Endodermal cell (in vitro differentiated cells): ENCODE measurements at places on chromosomes 3 and 15. TPM values are rescaled to one million over a fixed set of nuclear protein-coding genes. Genes with fewer than 3 reads are reported as not detected.

The PRR20G gene
- total RNA-seq = not detected in 2 replicates

The CNTN3 gene
- total RNA-seq = 2.0 to 2.7 TPM (median 2.5 TPM) in 3 replicates

DNA sequence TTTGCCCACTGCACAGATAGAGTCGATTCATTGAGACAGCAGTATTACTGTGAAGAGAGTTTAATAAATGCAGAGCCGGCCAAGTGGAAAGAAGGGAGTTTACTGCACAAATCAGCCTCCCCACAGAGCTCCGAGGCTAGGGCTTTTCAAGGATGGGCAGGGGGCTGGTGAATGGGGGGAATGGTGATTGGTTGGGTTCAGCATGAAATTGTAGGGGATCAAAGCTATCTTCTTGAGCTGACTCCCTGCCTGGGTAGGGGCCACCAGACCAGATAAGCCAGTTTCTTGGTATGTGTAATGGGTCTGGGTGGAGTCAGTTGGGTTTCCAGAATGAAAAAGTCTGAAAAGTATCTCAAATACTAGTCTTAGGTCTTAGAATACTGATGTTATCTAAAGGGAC lies 66.6 kb downstream of the SYNPR start:
- H3K27me3 ChIP-seq = no peaks in the 10 kb centered on the region
- H3K4me3 ChIP-seq = no peak overlapping the region
- DNase-seq = peak; percentile 56
- H3K27ac ChIP-seq = peak overlapping the region; percentile 35
- H3K4me1 ChIP-seq = peaks cover 8% of the 10 kb centered on the region

DNA sequence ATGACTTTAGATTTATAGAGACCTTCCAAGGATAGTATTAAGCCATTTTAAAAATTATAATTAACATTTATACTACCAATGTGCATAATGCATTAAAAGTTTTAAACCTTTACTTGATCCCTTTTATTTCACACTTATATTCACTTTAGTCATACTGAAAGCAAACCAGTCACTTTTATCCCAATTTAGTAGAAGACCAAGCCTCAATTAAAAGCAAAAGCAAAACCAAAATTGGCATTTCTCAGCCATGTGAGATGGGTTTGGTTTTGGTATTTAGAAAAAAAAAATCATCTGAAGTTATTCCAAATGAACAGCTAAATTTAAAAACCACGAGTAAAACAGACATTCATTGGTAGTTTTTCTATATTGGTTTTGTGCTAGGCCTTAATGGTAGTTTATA lies 249.4 kb downstream of the LPP start:
- no peaks in the 10 kb centered on the region for H3K4me1 ChIP-seq
- DNase-seq = no peak
- H3K27ac ChIP-seq = no peak overlapping the region
- no peak overlapping the region for H3K4me3 ChIP-seq
- H3K27me3 ChIP-seq = no peaks in the 10 kb centered on the region

DNA sequence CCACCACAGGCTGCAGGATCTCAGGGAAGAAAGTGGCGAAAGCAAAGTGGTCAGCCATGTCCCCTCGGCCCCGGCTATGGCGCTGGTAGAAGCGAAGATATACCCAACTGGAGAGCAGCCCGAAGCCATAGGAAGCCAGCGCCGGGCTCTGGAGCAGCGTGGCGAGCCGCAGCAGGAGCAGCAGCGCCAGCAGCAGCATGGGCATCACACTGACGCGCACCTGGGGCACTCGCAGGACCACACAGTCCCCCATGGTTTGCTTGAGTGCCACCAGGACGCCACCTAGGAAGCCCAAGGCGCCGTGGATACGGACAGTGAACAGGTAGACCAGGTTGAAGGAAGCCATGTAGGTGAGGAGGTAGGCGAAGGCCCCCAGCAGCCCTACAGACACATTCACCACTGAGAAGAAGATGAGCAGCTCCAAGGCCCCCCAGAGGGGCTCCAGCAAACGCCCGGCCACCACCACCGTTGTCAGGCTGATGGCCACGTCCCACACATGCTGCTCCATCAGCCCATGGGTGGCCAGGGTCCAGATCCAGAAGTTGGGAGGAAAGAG lies 888 bp downstream of the TMEM115 start:
- H3K27me3 ChIP-seq = no peaks in the 10 kb centered on the region
- H3K36me3 ChIP-seq = peaks cover 28% of the 10 kb centered on the region
- peaks cover 11% of the 10 kb centered on the region for H3K4me1 ChIP-seq
- H3K27ac ChIP-seq = no peak overlapping the region
- peak overlapping the region; percentile 90 for H3K4me3 ChIP-seq
- no peak for DNase-seq

DNA sequence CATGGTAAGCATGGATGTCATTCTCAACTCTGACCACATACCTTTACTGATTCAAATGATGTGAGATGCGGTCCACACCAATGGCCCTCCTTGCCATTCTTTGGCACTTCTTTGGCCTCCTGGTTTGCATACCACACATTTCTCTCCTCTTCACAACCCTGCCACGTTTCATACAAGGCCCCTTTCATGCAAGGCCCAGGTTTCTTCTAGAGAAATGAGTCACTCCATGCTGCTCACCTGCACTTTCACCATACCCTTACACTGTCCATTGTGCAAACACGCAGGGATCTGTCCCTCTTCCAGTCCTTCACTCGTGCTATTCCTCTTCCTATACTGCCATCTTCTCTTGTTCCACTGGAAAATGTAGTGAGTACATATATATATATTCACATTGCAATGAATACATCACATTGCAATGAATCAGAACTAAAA lies 24.4 kb upstream of the SLC24A5 start:
- no peak overlapping the region for H3K27ac ChIP-seq
- no peaks in the 10 kb centered on the region for H3K27me3 ChIP-seq
- no peaks in the 10 kb centered on the region for H3K36me3 ChIP-seq
- H3K4me1 ChIP-seq = no peaks in the 10 kb centered on the region
- H3K4me3 ChIP-seq = no peak overlapping the region

- H3K27me3 ChIP-seq = no peaks in the 10 kb centered on the region
- DNase-seq = peak; percentile 52
- H3K4me3 ChIP-seq = no peak overlapping the region
- H3K27ac ChIP-seq = no peak overlapping the region
- H3K4me1 ChIP-seq = no peaks in the 10 kb centered on the region
- peaks cover 8% of the 10 kb centered on the region for H3K36me3 ChIP-seq
Observed at GRCh38 chr15:55627730-55628368, 39.7 kb upstream of the PYGO1 start.

- H3K4me1 ChIP-seq = no peaks in the 10 kb centered on the region
- peaks cover 11% of the 10 kb centered on the region for H3K27me3 ChIP-seq
- H3K36me3 ChIP-seq = no peaks in the 10 kb centered on the region
- H3K27ac ChIP-seq = no peak overlapping the region
- no peak overlapping the region for H3K4me3 ChIP-seq
Observed at GRCh38 chr3:39267631-39268548, 11.9 kb downstream of the CX3CR1 start.

DNA sequence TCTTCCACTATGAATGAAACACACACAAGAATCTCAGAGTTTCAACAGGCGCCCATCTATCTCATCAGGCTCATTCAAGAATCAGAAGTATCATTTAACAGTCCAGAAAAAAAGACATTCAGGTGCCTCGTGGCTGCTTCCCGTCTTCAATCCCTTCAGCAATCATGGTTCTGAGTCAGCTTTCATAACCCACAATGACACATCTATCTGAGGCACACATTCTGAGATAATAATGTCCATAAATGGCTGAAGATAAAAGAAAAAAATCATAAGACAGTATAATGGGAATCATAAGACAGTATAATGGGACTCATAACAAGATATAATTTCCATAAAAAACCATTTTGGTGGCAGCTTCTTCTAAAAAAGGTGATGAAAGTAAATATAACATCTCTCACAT lies 52.4 kb downstream of the TNIK start:
- no peaks in the 10 kb centered on the region for H3K27me3 ChIP-seq
- no peak for DNase-seq
- H3K36me3 ChIP-seq = no peaks in the 10 kb centered on the region
- peaks cover 4% of the 10 kb centered on the region for H3K4me1 ChIP-seq
- H3K4me3 ChIP-seq = no peak overlapping the region

DNA sequence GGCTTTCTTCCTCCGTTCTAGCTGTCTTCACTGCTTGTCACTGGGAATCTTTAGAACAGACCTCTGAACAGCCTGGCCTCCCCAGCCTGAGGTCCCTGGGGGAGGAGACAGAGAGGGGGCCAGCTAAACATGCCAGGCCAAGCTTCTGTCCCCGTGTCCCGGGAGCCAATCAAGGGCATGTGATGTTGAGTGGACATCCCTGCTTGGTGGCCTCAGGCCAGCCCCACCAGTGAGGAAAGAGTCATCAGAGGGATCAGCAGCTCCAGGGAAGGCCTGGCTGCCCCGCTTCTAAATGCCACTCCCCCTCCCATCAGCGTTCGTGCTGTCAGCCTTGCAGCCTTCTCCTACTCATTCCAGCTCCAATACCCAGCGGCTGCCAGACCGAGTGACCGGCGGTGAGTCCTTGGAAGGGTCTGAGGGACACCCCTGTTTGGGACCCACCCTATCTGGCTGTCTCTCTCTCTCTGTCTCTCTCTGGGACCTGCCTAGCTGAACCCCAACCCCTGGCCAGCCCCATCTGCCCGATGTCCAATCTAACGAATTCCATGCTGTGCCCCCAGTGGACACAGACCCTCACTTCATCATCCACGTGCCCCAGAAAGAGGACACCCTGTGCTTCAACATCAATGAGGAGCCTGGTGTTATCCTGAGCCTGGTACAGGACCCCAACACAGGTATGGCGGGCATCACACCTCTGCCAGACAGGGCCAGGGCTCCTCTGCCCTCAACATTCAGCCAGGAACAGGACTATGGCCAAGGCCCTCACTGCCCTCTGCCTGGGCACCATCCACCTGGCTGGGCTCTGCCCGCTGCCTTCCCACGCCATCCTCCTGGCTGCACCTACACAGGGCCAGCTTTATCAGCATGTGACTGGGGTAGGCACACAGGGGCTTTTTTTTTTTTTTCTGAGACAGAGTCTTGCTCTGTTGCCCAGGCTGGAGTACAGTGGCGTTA lies 6.6 kb upstream of the ITIH3 start:
- H3K27me3 ChIP-seq = no peaks in the 10 kb centered on the region
- H3K4me1 ChIP-seq = no peaks in the 10 kb centered on the region
- H3K4me3 ChIP-seq = no peak overlapping the region

DNA sequence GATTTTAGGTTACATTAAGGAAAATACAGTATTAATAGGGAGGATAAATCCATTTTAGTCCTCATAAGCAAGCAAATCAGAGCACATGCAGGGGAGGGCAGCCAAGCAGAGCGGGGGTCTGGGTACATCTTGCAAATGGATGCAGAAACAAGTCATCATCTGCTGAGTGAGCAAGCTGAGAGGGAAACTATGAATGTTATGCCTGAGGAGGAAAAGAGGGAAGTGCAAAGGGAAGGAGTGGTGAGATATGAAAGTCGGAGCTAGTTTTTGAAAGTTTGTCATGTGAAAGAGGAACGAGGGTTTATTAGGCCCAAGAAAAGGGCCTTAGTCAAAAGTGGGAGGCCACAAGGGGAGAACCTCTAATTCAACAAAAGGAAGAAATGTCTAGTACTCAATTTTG lies 15.4 kb downstream of the PTX3 start:
- H3K36me3 ChIP-seq = no peaks in the 10 kb centered on the region
- H3K4me3 ChIP-seq = no peak overlapping the region
- no peak overlapping the region for H3K27ac ChIP-seq
- no peaks in the 10 kb centered on the region for H3K4me1 ChIP-seq
- no peaks in the 10 kb centered on the region for H3K27me3 ChIP-seq

DNA sequence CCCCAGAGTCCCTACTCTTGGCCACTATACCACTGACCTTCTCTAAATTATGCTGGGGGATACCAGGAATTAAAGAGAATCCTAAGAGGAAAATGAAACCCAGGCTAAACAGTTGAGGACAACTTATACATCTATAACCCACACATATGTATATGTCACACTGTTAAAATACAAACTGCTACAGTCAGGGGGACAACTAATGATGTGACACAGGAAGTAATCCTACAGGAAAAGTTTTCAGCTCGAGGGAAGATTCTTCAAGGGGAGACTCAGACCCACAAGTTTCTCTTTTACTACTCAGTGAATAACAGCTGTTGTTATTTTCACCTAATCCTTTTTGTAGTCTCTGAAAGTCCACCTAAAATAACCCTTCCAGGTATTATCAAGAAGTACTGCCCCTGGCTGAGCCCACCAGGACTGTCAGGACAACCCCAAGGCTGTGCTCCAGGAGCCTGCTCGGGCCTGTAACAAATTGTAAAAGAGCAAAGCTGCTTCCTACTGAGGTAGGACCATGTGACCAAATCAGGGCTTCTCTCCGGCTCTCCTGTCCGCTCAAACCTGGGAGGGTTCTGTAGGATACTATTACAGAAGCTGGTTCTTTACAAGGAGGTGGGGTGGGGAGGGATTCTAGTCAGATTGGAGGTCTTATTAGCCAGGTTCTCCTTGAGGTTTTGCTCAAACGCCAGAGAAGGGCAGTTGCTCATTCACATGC lies 91.6 kb downstream of the SRGAP3 start:
- no peak overlapping the region for H3K4me3 ChIP-seq
- no peak overlapping the region for H3K27ac ChIP-seq
- no peaks in the 10 kb centered on the region for H3K36me3 ChIP-seq
- no peak for DNase-seq
- peaks cover 16% of the 10 kb centered on the region for H3K4me1 ChIP-seq
- H3K27me3 ChIP-seq = no peaks in the 10 kb centered on the region

DNA sequence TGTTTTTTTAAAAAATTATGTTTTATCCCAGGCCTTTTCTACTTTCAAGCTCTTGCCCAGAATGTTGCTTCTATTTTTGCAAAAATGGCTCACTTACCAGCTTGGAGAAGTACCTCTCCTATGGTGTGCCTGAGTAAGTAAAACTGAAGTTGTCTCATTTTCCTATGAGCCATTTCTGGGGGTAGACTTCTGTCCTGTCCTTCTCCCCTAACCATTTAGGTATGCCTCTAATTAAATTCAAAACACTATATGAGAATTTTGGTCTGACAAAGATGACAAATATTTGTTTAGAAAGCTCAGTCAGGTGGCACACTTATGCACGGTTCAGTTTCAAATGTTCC lies 282.5 kb upstream of the ICE2 start:
- no peaks in the 10 kb centered on the region for H3K36me3 ChIP-seq
- H3K4me3 ChIP-seq = no peak overlapping the region
- DNase-seq = no peak
- no peaks in the 10 kb centered on the region for H3K27me3 ChIP-seq
- H3K27ac ChIP-seq = no peak overlapping the region

- DNase-seq = no peak
- H3K4me3 ChIP-seq = no peak overlapping the region
- no peak overlapping the region for H3K27ac ChIP-seq
- H3K27me3 ChIP-seq = no peaks in the 10 kb centered on the region
- no peaks in the 10 kb centered on the region for H3K4me1 ChIP-seq
Observed at GRCh38 chr15:93895976-93896770, 335.2 kb upstream of the MCTP2 start.

GRCh38 chr3:194129581-194130133 lies 6.3 kb upstream of the HES1 start:
- peak; percentile 90 for DNase-seq
- H3K27me3 ChIP-seq = peaks cover 7% of the 10 kb centered on the region
- peaks cover 7% of the 10 kb centered on the region for H3K4me1 ChIP-seq
- no peak overlapping the region for H3K27ac ChIP-seq
- no peak overlapping the region for H3K4me3 ChIP-seq

DNA sequence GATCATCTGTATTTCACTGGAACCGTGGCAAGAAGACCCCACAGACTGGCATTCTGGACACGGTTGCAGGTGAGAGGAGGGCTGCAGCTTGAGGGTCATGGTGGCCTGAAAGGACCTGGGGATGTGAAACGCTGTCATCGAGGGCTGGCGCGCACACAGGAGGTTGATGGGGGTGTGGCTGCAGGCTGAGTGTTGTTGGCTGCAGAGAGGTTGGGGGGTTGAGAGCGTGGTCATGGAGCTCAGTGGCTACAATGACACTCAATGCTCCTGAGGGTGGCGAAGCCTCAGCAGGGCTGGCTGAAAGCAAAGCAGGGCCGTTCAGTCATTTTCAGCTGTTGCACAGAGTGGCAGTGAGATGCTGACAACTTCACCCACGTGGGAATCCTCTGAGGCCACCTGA lies 21.0 kb downstream of the CPN2 start:
- H3K4me1 ChIP-seq = peaks cover 7% of the 10 kb centered on the region
- DNase-seq = no peak
- H3K27ac ChIP-seq = no peak overlapping the region
- H3K36me3 ChIP-seq = no peaks in the 10 kb centered on the region
- H3K4me3 ChIP-seq = no peak overlapping the region
